Upper lobe of left lung (tissue), 6 donors: ENCODE measurements at places on chromosomes 13 and 19.

GRCh38 chr13:19713186-19713965, 69.4 kb downstream of the PSPC1 start:
- no peaks in the 10 kb centered on the region for H3K4me1 ChIP-seq
- no peak for DNase-seq
- H3K36me3 ChIP-seq, result peaks cover 4% of the 10 kb centered on the region
- no peak overlapping the region for H3K27ac ChIP-seq

GRCh38 chr19:17021793-17022590, 4.6 kb downstream of the CPAMD8 start:
- no peaks in the 10 kb centered on the region for H3K36me3 ChIP-seq
- peaks cover 43% of the 10 kb centered on the region for H3K4me1 ChIP-seq
- peak overlapping the region; percentile 24 for H3K27ac ChIP-seq
- no peaks in the 10 kb centered on the region for H3K27me3 ChIP-seq

DNA sequence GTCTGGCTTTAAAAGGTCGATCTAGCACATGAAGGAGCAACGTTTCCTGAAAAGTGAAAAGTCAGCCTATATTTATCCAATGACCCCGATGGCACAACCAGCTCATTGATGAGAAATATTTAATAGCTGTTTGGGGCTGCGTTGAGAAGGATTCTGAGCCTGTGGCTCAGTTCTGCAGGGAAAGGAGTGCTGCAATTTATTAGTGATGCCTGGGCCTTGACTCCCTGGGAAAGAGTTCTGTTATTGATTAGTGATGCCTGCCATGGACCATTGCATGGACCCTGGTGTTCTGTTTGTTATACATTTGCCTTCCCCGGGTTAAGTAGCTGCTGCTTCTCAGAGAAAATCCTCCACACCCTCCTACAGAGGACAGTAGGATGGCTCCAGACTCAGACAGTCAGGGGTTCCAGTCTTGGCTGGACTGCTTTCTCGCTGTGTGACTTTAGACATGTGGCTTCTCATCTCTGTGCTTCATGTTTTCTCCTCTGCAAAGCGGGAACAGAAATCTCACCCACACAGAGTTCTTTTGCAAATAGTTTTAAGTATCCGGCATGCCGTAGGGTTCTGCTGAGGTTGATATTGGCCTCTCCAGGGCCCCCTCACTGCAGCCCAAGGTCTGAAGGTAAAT, 17.7 kb upstream of the PTPRS start:
- no peak for DNase-seq
- H3K27ac ChIP-seq, result no peak overlapping the region
- H3K4me3 ChIP-seq, result no peak overlapping the region
- no peaks in the 10 kb centered on the region for H3K27me3 ChIP-seq

DNA sequence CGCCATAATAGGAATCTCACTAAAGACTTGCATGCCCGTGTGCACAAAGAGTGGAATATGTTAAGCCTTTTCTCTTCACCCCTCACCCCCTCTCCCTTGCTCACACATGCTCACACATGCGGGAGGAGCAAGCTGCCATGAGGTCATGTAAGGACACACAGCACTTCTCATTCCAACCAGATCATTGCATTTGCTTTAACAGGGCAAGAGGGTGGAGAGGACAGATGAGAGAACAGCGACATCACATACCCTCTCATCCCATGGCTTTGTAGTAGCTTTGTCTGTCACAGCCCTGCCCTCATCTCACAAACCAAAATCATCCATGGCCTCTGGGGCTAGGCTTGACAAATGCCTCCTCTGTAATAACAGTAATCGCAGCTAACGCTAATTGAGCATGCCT, 145.6 kb upstream of the FRY start:
- H3K36me3 ChIP-seq, result no peaks in the 10 kb centered on the region
- no peak overlapping the region for H3K4me3 ChIP-seq
- no peaks in the 10 kb centered on the region for H3K27me3 ChIP-seq
- H3K27ac ChIP-seq, result no peak overlapping the region

DNA sequence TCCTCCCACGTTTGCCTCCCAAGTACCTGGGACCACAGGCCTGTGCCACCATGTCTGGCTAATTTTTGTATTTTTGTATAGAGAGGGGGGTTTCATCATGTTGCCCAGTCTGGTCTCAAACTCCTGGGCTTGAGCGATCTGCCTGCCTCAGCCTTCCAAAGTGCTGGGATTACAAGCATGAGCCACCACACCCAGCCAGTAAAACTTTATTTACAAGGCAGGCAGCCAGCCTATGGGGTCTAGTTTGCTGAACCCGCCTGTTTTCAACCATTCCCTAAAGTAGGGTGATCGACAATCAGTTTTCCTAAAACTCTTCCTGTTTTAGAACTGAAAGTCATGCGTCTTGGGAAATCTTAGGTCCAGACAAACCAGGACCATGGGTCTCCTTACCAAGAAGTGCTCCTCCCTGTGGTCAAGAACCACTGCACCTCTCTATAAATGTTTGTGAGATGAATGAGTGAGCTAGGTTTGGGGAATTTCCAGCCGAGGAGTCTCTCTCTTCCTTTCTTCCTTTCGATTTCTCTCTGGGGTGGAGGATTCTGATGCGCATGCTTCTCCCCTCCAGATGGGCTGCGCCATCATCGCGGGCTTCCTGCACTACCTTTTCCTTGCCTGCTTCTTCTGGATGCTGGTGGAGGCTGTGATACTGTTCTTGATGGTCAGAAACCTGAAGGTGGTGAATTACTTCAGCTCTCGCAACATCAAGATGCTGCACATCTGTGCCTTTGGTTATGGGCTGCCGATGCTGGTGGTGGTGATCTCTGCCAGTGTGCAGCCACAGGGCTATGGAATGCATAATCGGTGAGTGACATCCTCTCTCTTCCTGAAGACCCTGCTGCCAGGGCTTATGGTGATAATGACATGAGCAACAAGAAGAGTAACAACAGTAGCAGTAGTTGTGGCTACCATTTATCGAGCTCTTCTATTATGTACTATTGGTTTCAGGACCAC, 38.7 kb downstream of the ADGRE1 start:
- no peaks in the 10 kb centered on the region for H3K27me3 ChIP-seq
- no peaks in the 10 kb centered on the region for H3K36me3 ChIP-seq
- DNase-seq, result no peak
- no peaks in the 10 kb centered on the region for H3K4me1 ChIP-seq
- H3K27ac ChIP-seq, result no peak overlapping the region
